Stimulated activated naive CD4-positive, alpha-beta T cell treated with Interleukin-2 at 50 U/mL for 16 hours (primary cell): ENCODE measurements at places on chromosomes 3 and 15.

- peak; percentile 49 for DNase-seq
These were observed 20.4 kb upstream of the NFKBIZ start for GRCh38 chr3:101828691-101829436.

GRCh38 chr15:73225358-73226015 is 143.3 kb downstream of the HCN4 start:
- peak; percentile 47 for DNase-seq

GRCh38 chr3:176262071-176262470 is 935.2 kb downstream of the TBL1XR1 start:
- no peak for DNase-seq

- DNase-seq = peak; percentile 65
These were observed 161.1 kb upstream of the TBL1XR1 start for GRCh38 chr3:177358091-177358976.

- DNase-seq = no peak
These were observed 4.2 kb upstream of the SH2D7 start for GRCh38 chr15:78087951-78088772.

DNA sequence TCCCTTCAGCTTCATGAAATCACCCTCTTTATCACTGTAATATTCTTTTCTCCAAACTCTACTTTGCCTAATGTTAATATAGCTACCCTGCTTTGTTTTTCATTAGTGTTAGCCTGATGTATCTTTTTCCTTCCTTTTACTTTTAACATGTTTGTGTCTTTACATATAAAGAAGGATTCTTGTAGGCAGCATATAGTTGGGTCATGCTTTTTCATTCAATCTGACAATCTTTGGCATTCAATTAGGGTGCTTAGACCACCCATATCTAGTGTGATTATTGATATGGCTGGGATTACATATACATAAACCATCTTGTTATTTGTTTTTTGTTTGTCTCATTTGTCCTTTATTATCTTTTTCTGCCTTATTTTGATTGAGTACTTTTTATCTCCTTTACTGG is 34.9 kb upstream of the HEG1 start:
- no peak for DNase-seq

DNA sequence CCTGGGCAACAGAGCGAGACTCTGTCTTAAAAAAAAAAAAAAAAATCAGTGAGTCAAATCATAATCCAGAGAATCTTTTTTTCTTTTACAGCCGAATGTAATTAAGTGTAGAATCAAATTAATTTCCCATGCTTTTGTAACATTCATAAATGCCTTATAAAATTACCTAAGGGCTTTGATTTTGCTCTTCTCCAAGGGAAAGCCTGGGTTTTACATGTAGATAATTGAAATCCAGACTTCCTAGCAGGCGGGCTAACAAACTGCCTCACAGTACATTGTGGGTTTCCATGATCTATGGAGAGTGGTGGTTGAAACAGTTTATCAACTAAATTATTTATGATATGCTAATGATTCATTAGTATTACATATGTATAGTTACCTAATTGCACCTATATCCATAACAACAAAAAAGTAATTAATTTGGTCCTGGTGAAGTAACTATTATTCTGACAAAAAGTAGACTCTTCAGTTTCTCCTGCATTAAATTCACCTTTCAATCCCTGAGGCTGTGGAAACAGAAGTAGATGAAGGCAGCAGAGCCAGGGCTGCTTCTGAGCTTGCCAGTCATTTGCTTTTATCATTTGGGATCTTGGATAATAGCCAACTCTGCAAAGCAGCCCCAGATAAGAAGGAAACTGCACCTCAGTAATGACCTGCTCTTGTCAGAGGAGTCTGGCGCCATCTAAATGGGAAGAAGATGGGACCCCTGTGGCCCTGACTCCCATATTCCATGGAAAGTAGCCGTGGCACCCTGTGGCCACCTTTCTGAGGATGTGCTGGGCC is 9.5 kb downstream of the CCR9 start:
- no peak for DNase-seq

DNA sequence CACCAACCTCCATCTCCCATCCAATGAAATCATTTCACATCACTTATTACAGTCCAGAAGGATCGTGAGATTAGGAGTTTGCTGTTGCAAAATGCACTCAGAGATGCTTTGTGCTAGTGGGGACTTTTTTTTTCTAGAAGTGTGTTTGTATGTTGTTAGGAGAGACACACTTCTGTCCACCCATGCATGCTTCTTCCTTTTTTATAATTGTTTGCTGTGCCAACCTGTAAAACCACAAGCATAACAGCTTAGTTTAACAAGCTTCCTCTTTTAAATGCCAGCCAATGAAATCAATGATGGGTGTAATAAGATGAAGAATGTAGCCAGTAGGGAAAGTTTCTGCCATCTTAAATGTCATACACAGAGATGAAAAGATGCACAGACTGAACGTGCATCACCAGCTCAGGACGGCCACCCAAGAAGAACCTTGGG is 305.6 kb upstream of the STT3B start:
- DNase-seq = no peak

DNA sequence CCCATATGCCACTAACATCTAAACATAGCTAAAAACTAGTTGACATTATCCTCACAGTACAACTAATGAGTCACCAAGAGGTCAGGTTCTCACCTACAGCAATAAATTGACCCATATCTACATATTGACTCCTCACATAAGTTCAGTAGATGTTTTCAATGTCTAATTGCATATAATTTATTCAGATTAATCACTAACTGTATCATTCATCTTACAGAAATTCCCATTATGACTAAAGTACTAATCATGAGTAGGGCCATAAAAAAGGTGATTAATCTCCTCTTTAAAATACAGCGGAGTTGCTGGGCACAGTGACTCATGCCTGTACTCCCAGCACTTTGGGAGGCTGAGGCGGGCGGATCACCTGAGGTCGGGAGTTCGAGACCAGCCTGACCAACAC is 82.4 kb upstream of the ST3GAL6 start:
- DNase-seq = no peak

DNA sequence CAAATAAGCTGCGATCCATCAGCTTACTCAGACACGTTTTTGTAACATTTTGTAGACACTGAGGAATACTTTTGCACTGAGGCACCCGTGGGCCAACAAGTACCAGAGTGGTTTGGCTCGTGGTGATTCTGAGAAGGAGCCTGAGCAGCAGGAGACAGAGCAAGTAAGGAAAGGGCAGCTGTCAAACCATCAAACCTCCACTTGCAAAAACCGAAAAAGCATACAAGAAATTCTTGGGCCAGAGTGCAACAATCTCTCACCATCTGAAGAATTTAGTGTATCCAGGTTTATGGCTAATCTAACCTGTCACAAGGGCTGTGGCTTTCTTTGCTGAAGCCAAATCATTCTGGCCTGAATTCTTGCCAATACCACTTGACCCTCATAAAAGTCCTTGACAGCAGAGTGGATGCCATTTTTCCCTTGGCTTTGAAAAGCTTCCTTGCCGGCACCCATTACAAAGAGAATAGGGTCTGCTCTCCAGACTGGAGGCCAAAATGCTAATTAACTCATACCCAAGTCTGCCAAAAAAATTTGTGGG is 56.7 kb downstream of the MYO1E start:
- DNase-seq = no peak

- DNase-seq = no peak
These were observed 25.2 kb downstream of the EOMES start for GRCh38 chr3:27696906-27697305.

DNA sequence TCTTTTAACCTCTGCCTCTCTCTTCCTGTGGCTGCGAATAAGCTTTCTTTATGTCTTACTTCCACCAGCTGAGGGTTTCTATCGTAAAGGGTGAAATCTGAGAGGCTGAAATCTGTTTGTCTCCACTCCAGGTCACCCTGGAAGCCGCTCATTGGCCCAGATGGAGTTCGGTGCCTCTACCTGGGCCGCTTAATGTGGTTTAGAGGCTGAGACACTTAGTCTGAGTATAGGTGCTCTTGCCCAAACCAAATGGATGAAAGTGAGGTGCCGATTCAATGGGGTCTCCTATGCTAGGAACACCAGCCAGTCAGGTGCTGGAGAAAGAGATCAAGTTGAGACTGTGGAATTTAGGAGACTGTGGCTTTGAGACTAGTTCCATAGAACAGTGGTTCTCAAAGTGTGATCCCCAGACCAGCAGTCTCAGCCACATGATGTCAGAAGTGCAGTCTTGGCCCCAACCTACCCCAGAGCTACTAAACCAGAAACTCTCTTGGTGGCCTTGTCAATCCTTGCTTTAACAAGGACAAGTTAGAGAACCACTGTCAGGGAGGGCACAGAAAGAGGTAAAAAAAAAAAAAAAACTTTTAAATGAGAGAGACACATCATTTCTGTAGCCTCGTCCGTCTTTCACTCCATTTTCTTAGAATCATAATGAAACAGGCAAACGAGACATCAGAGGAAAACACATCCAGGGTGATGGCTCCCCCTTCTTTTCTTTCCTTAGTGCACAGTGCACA is 54.9 kb upstream of the CCR2 start:
- peak; percentile 31 for DNase-seq

DNA sequence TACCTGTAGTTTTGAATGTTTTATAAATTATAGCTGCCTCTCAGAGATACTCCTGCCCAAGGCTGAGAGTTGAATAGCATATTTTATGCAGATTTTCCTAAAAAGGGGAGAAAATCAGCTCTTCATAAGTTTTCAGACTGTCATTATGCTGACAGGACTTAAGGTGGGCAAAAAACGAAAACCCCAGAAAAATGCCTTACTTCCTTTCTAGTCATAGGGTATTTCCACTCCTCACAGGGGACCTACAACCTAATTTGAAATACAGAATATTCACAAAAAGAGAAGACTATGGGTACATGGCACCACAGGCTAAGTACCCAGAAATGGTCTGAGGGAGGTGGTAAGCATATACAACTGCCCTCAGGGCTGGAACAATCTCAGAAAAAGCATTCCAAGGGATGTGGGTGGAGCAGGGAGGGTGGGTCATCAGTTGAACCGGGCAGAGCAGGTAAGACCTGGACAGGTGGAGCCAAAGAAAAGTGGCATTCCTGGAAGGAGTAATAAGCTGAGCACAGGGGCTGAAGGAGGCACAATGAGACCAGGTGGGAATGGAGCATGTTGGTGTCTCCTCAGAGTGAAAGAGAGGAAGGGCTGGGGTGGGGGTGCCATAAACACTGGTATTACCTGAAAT is 10.6 kb upstream of the OXSR1 start:
- DNase-seq = no peak

DNA sequence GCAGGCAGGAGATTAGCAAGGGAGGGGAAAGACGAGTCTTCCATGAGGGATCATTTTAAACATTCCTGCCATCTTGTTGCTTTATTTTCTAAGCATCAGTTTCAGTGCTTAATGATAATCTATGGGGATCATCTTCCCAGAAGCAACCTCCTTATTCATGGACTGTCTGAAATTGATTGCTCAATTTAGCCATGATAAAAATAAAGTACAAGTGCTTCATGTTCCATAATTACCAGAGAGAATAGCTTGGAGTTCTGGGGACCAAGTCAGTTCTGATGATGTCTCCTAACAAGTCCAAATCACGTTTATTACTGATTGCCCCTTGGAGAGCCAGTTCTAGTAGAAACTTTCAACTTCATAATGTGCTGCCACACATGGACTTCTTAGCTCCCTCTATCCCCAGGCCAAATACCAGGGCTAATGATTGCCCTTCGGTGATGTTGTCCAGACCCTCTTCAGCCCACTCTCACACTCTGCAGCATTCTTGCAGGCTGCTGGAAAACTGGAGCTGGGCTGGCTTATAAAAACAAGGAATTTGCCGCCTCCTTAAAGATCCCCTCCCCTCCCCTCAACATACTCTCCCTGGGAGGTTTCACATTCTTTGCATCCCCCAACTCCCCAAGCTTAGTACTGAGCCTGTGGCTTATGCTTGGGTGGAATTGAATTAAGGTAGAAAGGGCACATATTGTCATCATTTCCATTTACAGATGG is 222.1 kb upstream of the ADAMTS9 start:
- no peak for DNase-seq

DNA sequence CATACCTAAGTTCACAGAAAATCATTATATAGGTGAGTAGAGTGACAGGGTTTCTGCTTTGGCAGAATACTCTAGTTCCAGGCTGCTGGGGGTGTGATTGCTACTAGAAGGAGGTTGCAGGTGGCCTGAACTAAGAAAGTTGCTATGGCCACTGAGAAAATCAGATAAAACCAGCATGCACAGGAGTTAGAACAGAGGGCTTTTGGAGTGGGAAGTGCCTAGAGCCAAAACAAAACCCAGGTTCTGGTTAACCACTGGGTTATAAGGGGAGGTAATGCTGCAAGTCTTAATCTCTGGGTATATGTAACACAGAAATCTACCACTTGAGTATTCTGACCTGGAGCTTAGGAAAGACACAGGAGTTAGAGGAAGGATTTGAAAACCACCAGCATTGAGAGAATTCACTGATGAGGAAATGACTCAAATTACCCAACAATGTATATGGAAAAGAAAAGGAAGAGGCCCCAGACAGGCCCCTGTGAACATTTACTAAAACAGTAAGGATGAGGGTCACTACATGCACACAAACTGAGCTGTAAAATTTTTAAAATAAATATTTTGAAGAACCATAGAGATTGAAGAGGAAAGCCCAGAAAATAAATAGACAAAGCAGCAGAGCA is 60.0 kb downstream of the PLOD2 start:
- no peak for DNase-seq

- no peak for DNase-seq
These were observed 1042.8 kb upstream of the NR2F2 start for GRCh38 chr15:95287720-95288103.

DNA sequence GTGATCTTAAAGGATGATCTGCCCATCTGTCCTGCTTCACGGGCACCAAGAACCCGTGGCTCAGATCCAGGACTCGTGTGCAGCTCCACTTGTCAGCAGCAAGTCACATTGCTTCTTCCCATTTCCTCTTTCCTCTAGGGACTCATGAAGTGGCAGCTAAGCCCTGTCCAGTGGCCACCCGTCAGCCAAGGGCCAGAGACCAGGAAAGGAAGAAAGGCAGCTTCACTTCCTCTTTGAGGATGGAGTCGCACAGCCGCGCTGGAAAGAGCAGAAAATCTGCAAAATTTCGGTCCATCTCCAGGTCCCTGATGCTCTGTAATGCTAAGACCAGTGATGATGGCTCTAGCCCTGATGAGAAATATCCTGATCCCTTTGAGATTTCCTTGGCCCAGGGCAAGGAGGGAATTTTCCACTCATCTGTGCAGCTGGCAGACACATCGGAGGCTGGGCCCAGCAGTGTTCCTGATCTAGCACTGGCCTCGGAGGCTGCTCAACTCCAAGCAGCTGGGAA is 28.5 kb downstream of the IL16 start:
- DNase-seq = no peak

GRCh38 chr15:40354408-40355171 is 3.4 kb upstream of the DISP2 start:
- no peak for DNase-seq

DNA sequence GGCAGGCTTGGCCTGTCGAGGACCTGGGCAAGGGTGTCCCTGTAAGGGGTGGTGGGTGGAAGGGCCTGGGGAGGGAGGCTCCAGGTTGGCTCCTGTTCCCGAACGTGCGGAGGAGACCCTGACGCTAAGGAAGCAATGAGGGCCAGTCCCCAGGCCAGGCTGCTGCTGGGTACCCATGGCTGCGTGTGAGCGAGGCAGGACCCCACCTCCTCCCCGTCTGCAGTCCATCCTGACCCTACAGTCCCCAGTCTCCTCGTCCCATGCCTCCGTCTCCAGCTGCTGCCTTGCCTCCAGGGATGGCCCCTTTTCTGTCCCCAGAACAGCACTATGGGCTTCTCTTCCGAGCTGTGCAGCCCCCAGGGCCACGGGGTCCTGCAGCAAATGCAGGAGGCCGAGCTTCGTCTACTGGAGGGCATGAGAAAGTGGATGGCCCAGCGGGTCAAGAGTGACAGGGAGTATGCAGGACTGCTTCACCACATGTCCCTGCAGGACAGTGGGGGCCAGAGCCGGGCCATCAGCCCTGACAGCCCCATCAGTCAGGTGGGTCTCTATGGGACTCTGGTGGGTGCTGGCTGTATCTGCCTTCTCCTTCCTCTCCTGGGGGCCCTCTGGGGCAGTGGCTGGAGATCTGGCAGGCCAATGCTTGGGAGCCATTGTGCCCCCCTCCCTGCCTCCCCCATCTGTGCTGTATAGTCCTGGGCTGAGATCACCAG is 571 bp downstream of the FES start:
- no peak for DNase-seq
